Fibroblast of skin of left biceps (primary cell): ENCODE measurements at places on chromosomes 5 and 9.

- no peak for DNase-seq
Measured at GRCh38 chr9:36559036-36559695, 13.5 kb upstream of the MELK start.

DNA sequence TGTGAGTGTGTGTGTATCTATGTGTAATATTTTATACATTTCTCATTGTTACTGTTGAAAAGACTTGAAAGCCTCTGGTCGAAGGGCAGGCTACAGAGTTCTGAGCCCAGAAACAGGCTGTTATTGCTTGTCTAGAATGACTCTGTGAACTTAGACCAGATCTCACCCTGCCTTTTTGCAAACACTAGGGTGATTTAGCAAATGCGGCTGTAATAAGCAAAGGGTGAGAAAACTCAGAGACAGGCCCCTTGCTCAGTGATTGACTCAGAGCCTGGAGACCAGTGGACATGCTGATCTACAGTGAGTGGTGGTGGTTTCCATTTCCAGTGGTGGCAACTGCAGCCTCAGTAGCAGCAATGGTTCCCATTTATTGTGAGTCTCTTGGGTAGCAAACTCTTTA lies 183.7 kb downstream of the ATP10B start:
- no peak for DNase-seq

- DNase-seq, result no peak
Measured at GRCh38 chr9:26813247-26813646, 79.4 kb downstream of the CAAP1 start.

GRCh38 chr5:79873187-79873586 lies 117.9 kb downstream of the MTX3 start:
- no peak for DNase-seq

- peak; percentile 59 for DNase-seq
Measured at GRCh38 chr5:57824047-57824446, 341.4 kb upstream of the ACTBL2 start.

DNA sequence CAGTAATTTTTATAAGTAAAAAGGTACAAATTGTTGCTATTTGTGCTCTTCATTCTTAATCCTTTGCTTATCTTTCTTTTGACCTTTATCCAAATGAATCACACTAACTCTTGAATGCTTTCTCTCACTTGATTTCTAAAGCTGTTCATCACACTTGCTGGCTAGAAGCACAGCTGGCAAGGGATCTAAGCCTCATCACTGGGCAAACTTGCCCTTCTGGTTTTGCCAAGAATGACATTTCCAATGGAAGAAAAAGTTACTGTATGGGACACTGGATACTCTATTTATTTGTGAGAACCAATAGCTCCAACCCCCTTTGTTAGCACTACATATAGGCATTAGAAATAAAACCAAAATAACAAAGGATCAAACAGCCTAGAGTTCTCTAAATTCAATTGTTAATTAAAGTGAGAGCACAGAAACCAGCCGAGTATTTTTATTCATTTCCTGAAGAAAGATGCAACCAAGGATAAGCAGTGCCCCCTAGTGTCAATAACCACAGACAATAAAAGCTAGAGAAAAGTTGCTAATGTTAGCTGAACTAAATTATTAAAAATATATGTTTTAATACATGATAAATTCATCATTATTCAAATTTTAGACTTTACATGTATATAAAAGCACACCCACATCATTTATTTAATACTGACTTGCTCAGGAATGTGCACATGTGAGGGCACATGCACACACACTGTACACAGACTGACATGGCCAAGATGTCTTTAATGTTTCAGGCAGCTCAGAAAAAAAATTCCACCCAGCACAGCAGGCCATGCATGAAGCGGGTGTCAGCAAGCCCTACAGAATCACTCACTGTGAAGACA lies 59.8 kb upstream of the POU5F2 start:
- DNase-seq, result peak; percentile 13

DNA sequence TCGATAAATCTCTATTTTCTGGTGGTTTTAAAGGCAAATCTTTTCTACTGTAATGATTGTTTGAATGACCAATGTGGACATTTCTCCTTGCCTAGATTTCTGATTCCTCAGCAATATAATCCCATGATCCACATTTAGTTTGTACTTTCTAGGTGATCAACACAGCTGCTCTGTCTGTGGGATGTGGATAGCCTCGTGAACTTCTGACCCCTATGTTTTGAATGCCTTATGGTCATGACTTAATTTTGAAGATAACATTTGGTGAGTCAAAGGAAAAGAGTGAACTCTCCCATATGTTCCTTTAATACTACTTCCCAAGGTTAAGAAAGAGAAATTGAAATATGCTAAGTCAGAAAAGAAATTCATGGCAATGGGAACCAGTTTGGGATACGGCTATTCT lies 147.5 kb downstream of the CAVIN4 start:
- DNase-seq, result no peak

DNA sequence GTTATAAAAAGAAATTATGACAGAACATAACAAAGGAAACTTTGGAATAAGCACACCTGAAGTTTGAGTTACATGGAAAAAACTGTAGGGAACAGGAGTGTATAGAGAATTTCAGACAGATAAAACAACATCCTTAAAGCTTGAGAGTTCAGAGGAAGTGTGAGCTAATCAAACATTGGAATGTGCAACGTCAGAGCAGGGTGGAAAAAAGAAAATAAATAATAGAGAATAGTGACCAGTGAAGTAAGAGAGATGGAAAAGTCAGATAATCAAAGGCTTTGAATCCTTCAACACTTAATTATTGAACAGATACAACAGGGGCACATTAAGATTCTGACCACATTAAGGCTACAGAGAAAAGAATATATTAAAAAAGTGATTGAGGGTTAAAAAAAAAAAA lies 128.5 kb upstream of the CDH10 start:
- DNase-seq, result no peak

GRCh38 chr5:168734620-168735300 lies 155.6 kb upstream of the PANK3 start:
- peak; percentile 21 for DNase-seq

- no peak for DNase-seq
Measured at GRCh38 chr5:124742983-124743601, 3.3 kb downstream of the ZNF608 start.

GRCh38 chr5:142079306-142079721 lies 29.3 kb upstream of the NDFIP1 start:
- no peak for DNase-seq

- peak; percentile 24 for DNase-seq
Measured at GRCh38 chr9:133773889-133774655, 35.9 kb upstream of the SARDH start.

GRCh38 chr5:16592255-16592654 lies 24.5 kb downstream of the RETREG1 start:
- no peak for DNase-seq

DNA sequence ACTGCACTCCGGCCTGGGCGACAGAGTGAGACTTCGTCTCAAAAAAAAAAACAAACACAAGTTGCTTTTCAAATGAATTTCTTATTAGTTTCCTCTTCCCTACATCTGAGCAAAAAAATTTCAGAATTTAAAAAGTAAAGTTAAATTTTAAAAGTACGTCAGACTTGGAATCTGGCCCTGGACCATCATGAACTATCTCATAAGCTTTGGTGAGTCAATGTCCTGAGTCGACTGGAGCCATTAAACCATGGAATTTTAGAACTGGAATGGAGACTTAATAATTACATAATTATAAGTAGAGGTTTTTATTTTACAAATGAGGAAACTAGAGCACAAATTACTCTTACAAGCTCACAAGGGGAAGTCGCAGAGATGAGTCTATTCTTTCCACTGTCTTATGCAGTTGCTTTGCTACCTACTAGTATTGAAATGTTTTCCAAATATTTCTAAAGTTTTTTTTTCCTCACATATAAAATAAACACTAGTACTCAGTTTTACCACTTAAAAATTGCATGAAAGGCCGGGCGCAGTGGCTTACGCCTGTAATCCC lies 98.0 kb upstream of the ZNF608 start:
- no peak for DNase-seq

DNA sequence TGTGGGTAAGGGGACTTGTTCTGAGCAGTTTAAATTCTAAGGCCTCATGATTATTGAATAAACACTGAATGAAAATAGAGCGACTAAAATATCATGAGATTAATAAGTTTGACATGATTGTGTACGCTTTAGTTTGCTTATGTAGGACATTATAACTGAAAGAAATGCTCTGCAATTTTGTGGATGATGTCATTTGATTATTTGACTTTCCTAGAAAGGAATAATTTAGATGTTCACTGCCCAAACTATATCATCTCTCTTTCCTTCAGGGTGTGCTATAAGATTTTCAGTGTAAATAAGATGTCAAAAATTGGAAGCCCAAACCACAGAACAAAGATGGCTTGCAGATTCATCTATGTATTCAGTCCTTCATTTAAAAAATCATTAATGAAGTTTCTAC lies 115.7 kb upstream of the MTAP start:
- DNase-seq, result no peak

DNA sequence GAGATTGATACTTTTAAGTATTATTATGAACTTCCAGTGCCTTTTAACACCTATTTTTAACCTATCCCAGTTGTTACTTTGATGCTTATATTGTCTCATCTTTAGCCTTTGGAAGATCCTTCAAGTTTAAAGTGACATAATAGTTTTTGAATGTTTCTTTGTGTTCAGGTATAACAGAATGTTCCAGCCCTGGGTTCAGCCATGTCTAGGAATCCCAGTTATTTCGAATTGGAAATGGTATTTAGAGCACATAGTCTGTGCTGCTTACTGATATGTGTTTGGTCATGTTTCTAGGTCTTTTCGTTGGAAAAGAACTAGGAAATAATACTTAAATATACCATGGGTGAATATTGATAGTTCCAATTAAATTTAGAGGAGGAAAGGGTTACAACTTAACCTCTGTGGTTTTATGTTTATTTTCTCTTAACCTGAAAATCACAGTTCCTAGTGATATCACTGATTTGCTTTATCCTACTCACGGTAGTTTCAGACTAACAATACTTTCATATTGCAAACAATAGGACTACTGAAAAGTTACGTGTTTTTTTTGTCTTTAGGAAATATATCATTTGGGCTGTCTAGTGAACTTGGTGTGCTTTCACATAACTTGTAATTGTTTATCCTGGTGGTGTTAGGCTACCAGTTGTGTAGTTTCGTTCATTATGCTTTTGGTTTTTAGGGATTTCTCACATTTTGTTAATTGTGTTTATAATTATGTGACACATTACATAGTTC lies 37.8 kb downstream of the UHRF2 start:
- no peak for DNase-seq

GRCh38 chr5:97986069-97986468 lies 787.4 kb upstream of the RGMB start:
- DNase-seq, result peak; percentile 10

GRCh38 chr5:177546258-177546741 lies 8.1 kb downstream of the FAM193B start:
- DNase-seq, result peak; percentile 95

DNA sequence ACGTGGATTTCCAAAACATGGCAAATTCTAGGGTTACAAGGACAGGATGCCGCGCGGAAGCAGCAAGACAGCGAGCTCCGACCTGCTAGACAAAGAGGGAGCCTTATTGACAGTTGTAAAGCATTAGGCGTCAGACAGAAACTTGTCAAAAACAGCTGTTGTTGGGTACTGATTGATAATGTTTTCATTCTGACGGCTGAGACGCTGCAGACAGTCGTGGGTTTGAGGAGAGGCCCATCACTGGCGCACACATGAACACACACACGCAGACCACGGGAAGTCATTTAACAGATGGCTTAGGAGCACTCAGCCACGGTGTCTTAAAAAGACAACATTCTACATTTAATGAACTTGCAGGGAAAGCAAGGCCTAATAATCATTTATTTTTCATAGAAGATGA lies 324.0 kb downstream of the NDUFS4 start:
- no peak for DNase-seq

DNA sequence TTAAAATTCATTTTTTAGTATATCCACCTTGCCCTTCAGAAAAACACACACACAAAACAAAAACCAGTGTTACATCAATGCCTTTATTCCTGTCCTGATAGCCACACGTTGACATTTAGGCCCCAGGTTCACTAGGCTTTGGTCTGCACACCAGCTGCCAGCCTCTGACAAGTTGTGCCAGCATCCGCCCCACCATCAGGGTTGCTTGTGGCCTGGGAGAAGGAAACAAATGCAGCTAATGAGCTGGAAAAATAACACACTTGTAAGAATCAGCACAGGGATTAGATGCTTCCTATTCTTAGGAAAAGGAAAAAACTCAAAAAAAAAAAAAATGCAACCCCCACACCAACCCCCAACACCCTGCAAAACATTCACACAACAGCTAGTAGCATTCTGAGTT lies 404.0 kb upstream of the GRIA1 start:
- no peak for DNase-seq

DNA sequence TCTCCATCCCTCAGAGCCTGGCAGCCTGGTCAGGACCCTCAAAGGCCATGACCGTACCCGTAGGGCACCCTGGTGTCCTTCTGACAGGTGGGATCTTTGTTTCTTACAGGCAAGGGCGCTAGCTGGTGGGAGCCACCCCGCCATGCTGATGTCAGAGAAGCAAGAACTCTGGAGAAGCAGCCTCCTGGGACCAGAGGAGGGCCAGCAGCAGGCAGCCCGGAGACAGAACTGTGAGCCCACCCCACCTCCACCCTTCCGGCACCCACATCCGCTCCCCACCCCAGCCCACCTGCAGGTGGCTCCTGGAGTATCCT lies 42.2 kb upstream of the IL17B start:
- DNase-seq, result no peak

DNA sequence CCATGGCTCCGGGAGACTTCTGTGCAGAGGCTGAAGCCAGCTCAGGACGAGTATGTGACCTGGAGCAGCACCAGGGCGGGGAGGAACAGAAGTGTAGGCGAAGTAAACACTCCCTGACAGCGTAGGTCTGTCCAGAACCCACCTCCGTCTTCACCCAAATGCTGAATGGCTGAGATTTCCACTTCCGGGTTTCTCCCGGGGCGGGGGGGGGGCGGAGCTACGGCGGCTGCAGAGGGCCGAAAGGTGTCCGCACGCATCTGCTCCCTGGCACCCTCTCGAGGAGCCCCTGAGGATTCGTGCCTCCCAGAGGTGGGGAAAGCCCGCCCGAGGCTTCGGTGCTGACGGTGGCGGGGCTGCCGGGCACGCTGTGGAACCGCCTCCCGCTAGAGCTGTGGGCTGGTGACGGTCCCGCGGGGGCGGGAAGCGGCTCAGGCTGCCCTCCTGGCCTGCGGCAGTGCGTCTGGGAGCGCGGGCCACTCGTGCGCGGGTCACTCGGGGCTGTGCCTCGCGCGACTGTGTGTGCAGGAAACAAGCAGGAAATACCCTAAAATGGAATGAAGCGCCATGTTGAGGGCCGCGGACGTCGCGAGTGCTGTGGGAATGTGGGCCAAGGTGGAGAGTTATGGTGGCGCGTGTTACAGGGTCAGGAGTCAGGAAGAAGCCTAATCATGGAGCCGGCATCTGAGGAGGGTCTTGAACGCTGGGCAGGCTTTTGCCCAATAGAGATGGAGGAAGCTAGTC lies 1425.4 kb downstream of the FOXD4L5 start:
- no peak for DNase-seq

GRCh38 chr9:136618580-136619547 lies 43.9 kb upstream of the EGFL7 start:
- no peak for DNase-seq

GRCh38 chr5:151150471-151151262 lies 6.9 kb downstream of the ANXA6 start:
- no peak for DNase-seq

GRCh38 chr5:113271745-113272454 lies 162.9 kb downstream of the TSSK1B start:
- no peak for DNase-seq

GRCh38 chr5:147310059-147310704 lies 75.4 kb downstream of the STK32A start:
- DNase-seq, result no peak
